ENCODE measurements at places on chromosomes 16 and 17. TPM values are rescaled to one million over a fixed set of nuclear protein-coding genes. Genes with fewer than 3 reads are reported as not detected.

DNA sequence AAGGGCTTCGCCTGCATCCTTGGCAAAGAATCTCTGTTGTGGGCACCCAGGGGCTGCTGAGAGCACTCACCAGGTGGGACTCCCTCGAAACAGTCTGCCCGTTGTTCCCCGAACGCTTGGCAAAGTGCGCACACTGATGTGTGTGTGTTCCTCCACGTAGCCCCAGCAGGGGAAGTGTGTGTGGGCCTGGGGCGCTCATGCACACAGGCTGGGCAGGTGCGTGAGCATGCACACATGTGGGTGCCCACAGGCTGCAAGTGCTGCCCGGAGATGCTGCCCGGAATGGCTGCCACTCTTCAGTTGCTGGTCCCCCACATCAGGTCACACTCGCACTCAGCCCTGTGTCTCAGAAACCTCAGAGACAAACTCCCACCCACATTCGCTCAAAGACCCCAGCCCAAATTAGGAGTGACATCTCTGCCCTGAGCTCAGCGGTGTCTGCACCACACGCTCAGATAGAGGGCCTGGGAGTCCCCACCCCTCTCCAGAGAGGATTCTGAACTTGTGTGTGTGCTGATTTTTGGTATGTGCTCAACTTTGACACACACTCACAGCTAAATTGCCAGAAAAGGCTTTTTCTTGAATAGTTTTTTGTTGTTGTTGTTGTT is 119.4 kb downstream of the MGAT5B start:
- DNase-seq = no peak

The C17orf50 gene
- total RNA-seq = not detected

- no peak for DNase-seq
Observed at GRCh38 chr17:351875-352420, 659 bp downstream of the RPH3AL start.

The ZNF205 gene
- total RNA-seq = 14.2 TPM

The TBC1D3D gene
- not detected for total RNA-seq

- DNase-seq = no peak
Observed at GRCh38 chr16:53599548-53599947, 96.5 kb upstream of the AKTIP start.

GRCh38 chr17:80904036-80904753 is 87.4 kb upstream of the CHMP6 start:
- no peak for DNase-seq

- no peak for DNase-seq
Observed at GRCh38 chr17:83124871-83125514, 45.6 kb downstream of the METRNL start.

All from vagina (tissue), 2 donors.